ENCODE measurements at places on chromosomes 12 and 14.

GRCh38 chr12:55862286-55862685 is 19.6 kb upstream of the MMP19 start:
- DNase-seq, result no peak

DNA sequence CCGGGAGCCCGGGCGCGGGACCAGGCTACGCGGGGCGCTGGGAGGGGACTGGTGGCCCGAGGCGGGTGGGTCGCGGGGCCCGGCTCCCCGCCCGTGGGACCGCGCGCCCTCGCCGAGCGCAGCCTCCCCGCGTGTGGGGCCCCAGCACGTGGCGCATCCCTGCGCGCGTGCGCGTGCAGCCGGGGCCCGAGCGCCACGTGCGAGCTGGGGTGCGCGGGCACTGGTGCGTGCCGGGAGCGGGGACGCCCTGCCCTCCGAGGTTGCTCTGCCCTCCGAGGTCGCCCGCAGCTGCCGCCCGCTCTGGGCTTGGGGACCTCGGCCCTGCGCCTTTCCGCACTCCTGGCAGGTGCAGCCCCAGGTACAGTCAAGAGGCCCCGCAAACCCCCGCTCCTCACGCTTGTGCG is 365 bp upstream of the CCDC88C start:
- DNase-seq, result peak; percentile 82

DNA sequence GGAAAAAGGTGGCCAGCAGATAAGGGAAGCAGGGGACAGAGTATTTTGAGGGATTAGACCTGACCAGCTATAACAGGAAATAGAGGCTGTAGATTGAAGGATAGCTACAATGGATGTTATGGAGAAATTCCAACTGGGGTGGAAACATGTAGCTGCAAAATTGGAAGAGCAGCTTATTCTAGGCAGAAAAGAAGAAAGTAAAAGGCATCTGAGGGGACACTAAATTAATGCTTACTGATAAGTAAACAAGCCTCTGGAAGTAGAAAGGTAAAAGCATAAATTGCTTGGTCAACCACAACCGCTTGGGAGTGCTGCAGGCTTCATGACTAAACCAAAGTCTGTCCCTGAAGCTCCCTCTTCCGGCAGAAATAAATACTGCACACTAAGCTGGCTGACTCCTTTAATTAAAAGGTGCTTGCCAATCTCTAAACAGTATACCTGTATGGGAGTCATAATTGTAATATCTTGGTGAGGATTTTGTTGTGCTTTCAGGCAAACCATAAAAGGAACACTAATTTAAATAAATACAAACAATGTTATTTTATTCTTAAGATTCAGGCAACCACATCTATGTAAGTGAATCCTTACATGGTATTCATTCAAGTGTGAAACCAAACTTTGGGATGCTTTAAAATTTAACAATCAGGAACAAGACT is 7.7 kb downstream of the UBC start:
- peak; percentile 94 for DNase-seq

GRCh38 chr12:24127919-24128721 is 178.7 kb upstream of the SOX5 start:
- DNase-seq, result no peak

DNA sequence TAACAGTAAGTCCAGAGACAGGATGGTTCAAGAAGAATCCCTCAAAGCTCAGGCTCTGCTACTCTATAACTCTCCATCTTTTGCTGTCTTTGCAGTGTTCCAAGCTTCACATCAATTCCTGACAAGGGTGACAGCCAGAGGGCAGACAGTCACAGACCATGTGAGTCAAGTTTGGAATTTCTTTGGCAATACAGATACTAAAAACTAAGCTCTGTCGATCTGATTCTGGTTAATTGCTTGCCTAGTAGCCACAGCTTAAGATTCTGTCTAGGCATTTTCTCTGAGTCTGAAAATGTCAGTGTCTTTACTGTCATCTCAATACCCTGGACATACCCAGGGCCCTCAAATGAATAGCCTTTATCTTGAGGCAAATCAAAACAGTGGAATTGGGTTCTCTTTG is 153.7 kb downstream of the CEP128 start:
- no peak for DNase-seq

- no peak for DNase-seq
Observed at GRCh38 chr12:14768823-14769405, 34.4 kb downstream of the WBP11 start.

DNA sequence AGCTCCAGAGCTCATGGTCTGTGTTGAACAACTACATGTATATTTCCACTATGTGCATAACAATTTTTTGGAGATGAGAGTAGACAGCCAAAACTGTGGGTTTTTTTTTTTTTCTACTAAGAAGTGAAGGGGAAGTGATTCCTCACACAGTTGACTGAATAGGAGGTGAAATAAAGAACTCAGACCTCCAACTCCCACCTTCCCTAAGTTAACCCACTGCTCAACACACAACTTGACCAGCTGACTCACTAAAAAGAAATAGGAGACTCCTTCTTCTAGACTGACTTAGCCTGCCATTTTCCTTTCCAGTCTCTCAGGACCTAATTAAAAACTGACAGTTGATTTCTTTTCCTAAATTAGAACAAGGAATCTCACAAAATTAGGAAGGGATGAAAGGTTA is 1.7 kb downstream of the M6PR start:
- peak; percentile 51 for DNase-seq

GRCh38 chr12:59093073-59093772 is 172.9 kb upstream of the LRIG3 start:
- no peak for DNase-seq

DNA sequence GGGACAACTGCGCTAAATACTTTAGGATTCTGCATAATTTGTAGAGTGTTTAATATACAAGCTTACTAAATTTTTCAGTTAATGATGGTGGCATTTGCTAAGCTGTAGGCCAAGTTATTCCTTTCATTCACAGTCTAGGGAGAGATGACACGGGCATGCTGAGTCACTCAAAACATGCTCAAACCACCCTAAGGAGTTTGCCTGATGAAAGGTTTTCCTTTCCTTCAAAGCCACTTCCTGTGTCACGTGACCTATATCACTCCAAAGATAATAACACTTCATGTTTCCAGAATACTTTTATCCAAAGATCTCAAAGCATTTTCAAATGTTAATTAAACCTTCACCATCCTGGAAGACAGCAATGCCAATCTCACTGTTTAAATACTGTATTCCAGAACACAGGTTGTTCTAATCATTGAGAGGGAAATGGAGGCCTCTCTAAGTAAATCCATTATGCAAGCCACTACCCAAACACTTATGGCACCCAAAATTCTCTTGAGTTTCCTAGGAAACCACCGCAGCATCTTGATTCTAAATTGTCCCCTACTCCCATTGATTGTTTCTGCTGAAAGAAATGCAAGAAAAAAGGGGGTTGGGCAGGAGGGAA is 207.0 kb upstream of the CDKN3 start:
- peak; percentile 30 for DNase-seq

DNA sequence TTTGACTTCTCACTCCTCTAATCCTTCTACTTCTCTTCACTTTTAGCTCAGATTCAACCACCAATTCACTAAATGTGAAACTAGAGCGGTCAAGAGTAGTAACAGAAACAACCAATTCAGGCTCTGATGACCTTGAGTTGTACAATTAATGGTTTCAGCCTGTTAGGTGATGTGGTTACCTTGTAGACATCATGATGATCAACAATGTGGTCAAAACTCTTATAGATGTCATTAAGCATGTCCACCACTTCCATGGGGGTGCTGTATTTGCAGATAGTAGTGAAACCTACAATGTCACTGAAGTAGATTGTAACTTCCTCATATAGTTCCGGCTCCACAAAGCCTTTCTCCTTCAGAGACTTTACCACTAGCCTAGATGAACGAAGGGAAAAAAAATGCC is 54.1 kb upstream of the PLBD1 start:
- DNase-seq, result peak; percentile 12
